NCI-H2081 treated with DMSO at 0.1 percent for 48 hours (cell line): ENCODE measurements at places on chromosomes 12 and 14.
A peak's percentile ranks its signal among the peaks of the same experiment; 100 is the strongest.

GRCh38 chr12:7933255-7933726, 2.7 kb downstream of the SLC2A3 start:
- no peak for DNase-seq

- DNase-seq: no peak
Measured at GRCh38 chr12:90071996-90072395, 363.4 kb upstream of the ATP2B1 start.

- DNase-seq: no peak
Measured at GRCh38 chr12:130981074-130981742, 27.5 kb downstream of the ADGRD1 start.

DNA sequence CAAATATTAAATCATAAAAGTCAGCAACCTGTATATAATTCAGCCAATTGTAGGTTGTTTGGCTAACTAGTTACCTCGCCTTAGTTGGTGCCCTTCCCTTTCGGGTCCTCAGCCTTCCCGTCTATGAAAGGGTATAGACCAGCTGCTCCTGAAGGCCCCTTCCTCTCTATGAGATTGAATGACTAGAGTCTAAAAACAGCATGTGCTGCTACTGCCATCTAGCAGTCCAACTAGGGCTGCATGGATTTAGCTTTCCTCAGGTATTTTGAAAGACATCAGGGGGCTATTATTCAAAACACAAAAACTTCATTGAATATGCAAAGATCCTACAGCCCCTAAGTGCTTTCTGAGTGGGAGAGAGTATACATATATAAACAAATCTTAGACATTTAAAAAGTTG, 37.0 kb upstream of the TMEM263 start:
- peak; percentile 45 for DNase-seq

GRCh38 chr14:101222362-101223070, 319.0 kb upstream of the RTL1 start:
- DNase-seq: no peak

- DNase-seq: no peak
Measured at GRCh38 chr12:26162905-26163304, 32.5 kb upstream of the SSPN start.

GRCh38 chr12:26077915-26078702, 46.7 kb downstream of the BHLHE41 start:
- DNase-seq: no peak

DNA sequence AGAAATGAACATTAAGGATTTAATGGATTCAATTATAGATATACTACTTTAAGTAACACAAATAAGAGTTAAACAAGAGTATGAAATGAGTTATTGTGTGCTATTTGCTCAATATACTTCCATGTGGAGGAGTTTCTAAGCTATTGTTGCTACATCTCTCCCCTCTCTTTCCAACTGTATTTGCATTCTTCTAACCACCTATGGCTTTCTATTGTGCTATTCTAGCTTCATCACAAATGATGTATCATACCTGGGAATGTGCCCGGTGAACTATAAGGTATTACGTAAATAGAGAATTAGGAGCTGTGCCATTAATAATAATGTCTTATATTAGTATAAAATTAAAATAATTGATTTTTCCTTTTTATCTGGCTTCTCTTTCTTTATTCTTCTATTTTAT, 87.1 kb upstream of the PLEKHG7 start:
- no peak for DNase-seq

DNA sequence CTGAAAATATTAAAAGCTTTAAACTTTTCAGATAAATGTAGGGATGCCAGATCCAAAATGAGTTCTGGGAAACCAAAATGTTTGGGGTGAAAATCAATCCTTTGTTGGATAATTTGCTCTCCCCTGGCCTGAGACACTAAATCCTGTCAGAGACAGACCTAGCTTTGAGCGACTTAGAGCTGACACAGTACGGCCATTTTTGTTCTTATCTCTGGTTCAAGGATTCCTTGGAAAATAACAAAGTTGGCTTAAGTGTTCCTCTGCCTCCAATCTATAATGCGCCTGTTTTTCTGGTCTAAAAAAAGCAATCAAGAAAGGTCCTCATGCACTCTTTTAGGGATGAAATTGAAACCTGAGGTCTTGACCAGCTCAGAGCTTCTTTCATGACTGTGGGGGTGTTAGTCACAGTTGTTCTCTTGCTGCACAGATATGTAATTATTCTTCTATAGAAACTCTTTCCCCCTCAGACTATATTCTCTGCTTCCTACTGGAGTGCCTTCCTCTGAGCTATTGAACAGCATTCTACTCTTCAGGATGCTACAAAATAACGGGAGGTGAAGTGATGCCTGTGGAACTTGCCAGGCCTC, 52.3 kb upstream of the EGLN3 start:
- DNase-seq: no peak
